ENCODE measurements at places on chromosomes 12 and 14.

DNA sequence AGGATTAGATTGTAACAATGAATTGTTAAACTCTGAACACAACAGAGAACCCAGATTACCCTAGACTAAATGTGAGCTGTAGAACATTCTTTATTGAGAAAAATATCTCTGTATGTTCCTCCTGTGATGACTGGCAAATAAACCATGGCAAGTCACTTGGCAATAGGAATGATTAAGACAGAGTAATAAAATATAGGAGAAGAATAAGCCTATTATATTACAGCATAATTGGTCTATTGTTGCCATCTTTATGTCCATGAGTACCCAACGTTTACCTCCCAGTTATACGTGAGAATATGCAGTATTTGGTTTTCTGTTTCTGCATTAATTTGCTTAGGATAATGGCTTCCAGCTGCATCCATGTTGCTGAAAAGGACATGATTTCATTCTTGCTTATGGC is 211.2 kb upstream of the AVPR1A start:
- DNase-seq: no peak

- DNase-seq: no peak
Measured at GRCh38 chr12:124545508-124546418, 21.6 kb downstream of the NCOR2 start.

DNA sequence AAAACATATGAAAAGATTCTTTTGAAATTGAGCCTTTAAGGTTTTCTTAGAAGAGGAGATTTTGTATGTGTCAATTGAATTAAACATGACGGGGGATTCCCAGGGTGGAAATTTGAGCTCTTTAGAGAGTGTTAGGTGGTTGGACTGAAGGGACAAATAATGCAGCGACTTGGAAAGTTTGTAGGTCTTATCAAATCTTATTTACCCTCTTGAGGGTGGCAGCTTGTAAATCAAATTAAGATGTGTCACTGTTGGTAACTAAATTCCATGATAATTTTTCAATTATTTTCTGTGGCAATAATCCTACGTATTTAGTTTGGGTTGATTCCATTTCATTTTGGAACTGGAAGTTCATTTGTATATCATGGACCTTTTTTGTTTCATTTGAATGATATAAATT is 33.7 kb upstream of the LRIG3 start:
- no peak for DNase-seq

DNA sequence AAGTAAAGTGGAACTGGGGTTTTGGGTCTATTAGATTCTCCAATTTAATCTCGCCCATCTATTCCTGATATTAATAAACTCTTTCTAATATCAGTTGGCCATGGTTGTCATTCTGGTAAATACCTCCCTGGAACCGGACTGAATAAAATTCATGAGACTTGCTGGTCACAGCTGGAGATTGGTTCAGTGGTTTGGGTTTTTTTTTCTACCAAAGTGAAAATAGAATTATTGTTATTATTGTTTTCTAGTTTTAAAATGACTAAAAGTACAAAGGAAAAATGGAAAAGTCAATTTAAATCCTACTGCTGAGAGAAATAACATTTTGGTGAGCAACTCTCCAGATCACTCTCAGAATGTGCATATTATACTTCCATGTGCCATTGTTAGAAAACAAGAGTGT is 437.5 kb downstream of the ZFP36L1 start:
- no peak for DNase-seq
